ENCODE measurements at places on chromosomes 13 and 19.
A peak's percentile ranks its signal among the peaks of the same experiment; 100 is the strongest.

GRCh38 chr13:31461923-31462322, 262.1 kb downstream of the B3GLCT start:
- DNase-seq: no peak

DNA sequence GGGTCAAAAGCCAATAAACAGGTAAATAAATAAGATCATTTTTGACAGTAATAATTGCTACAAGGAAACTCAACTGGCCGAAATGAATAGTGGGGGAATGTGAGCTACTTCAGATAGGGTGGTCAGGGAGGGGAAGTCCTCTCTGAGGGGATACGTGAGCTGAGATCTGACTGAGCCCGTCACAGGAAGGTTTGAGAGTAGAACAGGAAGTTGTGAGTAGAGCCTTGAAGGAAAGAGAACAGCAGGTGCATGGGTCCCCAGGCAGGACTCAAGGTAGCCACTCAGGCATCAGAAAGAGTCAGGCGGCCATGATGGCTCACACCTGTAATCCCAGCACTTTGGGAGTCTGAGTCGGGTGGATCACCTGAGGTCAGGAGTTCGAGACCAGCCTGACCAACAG, 6.3 kb downstream of the IRGQ start:
- no peak for DNase-seq

GRCh38 chr13:30346789-30347167, 39.4 kb upstream of the KATNAL1 start:
- DNase-seq: no peak

GRCh38 chr13:59408738-59409137, 755.0 kb downstream of the DIAPH3 start:
- DNase-seq: no peak

DNA sequence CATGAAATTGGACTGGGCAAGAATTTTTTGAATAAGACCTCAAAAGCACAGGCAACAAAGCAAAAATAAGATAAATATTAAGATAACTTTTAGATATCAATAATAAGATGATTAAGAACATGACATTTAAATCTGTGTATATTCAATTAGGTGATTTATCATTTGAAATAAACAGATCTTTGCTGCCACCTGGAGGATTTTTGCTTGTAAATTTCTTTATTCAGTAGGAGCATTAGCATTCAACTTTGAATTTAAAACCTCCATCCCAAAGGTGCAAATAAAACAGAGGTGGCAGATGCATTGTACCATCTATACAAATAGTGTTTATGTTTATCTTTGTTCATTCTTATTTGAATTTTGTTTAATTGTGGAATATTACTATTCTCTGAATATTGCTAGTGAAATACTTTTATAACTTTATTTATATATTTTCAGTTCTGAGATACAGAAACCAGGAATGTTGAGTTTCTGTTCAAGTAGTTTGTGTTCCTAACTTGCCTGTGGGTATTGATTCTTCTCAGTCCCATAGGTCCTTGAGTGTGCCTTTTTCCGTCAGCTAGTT, 20.9 kb downstream of the COG6 start:
- peak; percentile 62 for DNase-seq

- peak; percentile 15 for DNase-seq
Measured at GRCh38 chr13:38180126-38180525, 169.5 kb upstream of the UFM1 start.

DNA sequence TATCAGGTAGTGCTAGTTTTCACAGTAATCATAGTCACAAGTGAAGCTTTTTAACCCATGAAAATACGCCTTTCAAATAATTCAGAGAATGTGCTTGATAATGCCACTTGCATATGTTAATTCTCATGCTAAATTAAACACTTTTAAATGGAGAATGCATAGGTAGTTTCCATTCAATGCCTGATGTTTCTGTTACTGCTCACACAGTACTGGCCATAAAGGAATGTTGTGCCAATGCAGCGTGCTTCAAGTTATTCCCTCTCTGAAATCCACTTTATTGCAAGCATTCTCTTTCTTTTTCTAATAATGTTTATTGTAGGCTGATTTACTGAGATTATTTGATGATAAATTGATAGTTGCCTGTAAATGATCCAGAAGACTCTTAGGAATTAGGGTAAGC, 513.0 kb upstream of the KLF12 start:
- DNase-seq: no peak

DNA sequence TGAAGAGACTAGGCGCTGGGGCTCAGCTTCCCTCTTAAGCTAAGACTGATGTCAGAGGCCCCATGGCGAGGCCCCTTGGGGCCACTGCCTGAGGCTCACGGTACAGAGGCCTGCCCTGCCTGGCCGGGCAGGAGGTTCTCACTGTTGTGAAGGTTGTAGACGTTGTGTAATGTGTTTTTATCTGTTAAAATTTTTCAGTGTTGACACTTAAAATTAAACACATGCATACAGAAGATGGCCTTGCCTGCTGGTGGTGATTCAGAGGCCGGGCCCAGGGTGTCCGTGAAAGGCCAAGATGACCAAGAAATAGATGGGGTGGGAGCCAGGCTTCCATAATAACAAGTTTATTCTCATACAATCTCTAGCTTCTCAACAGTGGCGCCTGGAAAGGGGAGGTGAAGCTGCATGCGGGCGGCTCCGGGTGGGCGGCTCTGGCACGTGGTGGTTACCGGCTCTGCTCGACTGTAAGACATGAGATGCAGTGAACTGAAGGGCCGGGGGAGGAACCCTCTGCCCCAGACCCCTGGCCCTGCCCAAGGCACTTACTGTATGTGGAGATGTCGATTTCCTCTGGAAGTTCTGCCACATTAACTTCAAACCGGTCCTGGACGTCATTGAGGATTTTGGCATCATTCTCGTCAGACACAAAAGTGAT, 10.5 kb downstream of the DDX39A start:
- no peak for DNase-seq

GRCh38 chr19:41688098-41688497, at the start of gene CEACAM7:
TSS of gene CEACAM7 (minus strand) at chr19:41688270. CDS start at chr19:41688165, 105 bp downstream.
- DNase-seq: no peak

DNA sequence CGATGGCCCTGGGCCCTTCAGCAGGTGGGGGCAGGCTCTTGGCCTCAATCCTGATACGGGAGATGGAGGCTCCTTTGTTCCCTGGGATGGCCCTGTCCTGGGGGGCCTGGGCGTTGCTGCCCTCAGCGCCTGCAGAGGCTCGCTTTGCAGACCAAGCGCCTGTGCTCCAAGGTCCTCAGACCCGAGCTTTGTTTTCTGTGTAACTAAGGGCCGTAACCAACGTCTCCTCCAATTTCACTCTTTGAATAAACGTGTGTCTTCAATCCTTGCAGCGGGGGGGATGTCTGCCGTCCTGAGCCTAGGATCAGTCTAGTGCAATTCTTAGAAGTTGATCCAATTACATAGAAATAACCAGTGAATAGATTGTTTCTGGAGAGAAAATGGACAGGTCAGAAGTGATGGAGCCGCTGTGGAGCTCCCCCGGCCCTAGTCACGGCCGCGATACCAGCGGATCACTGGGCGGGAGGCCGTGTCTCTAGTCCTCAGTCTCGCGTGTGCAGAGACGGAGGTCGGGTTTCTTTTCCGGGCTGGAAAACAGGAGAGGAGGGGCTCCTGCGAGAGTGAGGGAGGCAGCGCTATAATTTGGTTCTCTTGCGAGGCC, 5.3 kb downstream of the PTBP1 start:
- peak; percentile 73 for DNase-seq
